ENCODE measurements at places on chromosomes 13 and 19.

- no peak for DNase-seq
These were observed 22.7 kb downstream of the MYO9B start for GRCh38 chr19:17098326-17098725.

- DNase-seq, result no peak
These were observed 432.3 kb downstream of the RFC3 start for GRCh38 chr13:34250151-34250670.

DNA sequence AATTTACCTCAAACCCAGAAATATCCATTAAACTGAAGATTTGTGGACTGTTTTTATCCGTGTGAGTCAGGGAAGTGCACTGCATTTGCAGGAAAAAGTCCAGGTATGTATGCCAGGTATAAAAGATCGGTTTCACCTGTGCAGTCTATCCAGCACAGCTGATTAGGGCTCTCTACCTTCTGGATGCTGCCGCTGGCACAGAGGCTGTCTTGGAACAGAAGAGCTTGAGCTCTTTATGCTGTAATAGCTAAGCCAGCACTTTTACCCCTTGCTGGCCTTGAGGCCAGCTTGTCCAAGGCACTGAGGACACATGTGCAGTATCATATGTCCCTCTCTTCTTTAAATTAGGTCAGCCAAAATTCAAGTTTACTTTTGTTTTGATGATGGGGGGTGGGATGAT is 851.0 kb downstream of the DIAPH3 start:
- no peak for DNase-seq

GRCh38 chr13:49046002-49046401 is 70.3 kb downstream of the FNDC3A start:
- DNase-seq, result no peak

- DNase-seq, result no peak
These were observed 129.1 kb downstream of the TNFRSF19 start for GRCh38 chr13:23699271-23699670.

GRCh38 chr19:51359294-51359693 is 6.9 kb downstream of the ETFB start:
- no peak for DNase-seq

GRCh38 chr19:6378041-6378440 is 2.3 kb upstream of the PSPN start:
- no peak for DNase-seq

DNA sequence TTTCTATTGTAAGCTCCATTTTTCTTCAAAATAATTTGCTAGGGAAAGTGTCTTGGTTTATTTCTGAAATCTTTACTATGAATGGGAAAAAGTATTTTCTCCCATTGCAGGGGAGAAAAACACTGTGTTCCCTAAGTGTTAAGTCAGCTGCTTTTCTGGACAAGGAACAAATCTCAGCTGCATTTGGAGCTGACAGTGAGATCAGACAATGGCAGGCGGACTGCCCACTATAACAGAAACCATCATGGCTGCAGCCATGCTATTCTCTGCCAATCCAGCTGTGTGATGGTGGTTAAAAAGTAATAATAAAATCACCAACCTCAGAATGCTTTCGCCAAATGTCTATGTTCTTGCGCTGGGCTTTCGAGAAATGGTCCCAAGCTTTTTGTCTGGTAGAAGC is 302.7 kb downstream of the DNAJC15 start:
- DNase-seq, result no peak

GRCh38 chr19:39824143-39825092 is 9.5 kb downstream of the DYRK1B start:
- DNase-seq, result peak; percentile 68

- DNase-seq, result no peak
These were observed 216.6 kb upstream of the SLC10A2 start for GRCh38 chr13:103282571-103283450.

DNA sequence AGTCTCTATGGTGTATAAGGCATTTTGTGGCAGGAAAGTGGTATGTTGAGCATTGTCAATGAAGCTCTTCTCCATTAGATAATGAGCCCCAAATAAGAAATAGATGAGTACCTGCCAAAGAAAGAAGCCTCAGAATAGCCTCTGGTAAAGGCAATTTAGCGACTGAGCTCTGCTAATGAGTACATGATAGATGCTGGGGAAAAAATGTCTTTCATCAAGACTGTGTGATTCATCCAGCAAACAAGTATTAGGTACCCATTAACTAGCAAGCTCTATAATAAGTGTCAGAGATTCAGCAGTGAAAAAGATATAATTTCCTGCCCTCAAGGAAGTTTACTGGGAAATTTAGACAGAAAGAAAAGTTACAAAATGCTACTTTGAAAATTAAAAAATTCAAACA is 294.6 kb downstream of the ITGBL1 start:
- no peak for DNase-seq

- DNase-seq, result no peak
These were observed 21.0 kb upstream of the CBY2 start for GRCh38 chr13:45681113-45681512.

GRCh38 chr19:41363371-41363752 is 587 bp downstream of the B9D2 start:
- no peak for DNase-seq

DNA sequence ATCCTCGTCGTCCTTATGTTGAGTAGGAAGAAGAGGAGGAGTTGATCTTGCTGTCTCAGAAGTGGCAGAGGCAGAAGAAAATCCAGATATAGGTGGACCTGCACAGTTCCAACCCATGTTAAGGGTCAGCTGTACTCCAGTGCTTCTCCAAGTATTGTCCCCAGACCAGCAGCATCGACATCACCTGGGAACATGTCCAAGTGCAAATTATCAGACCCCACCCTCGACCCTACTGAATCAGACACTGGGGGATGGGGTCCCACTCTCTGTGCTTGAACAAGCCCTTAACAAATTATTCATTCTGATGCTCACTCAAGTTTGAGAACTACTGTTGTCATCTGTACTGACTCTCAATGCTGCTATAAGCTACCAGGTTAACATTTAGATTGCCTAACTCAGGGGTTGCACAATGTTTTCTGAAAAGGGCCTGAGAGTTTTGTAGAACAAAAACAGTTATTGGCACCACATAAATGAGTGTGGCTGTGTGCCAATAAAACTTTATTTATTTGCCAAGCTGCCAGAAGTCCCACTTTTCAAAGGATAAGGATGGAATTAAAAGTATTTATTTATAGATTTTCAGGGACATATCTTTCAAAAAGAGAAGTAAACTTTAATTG is 226.7 kb upstream of the IPO5 start:
- no peak for DNase-seq

DNA sequence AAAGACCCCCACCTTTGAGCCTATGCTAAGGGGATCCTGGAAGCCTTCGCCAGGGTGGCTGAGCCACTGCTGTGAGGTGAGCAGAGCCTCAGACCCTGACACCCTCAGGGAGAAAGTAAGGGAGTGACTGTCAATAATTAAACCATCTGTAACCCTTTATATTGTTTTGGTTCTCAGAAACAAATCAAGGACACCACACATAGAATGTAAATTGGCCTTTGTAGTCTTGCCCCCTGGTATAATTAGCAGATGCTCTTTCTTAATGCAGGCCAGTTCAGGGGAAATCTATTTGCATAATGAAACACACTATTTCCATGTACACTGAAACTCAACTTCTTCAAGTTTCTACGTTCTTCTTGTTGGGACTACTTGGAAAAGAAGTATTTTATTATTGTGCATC is 127.7 kb upstream of the EDNRB start:
- no peak for DNase-seq

DNA sequence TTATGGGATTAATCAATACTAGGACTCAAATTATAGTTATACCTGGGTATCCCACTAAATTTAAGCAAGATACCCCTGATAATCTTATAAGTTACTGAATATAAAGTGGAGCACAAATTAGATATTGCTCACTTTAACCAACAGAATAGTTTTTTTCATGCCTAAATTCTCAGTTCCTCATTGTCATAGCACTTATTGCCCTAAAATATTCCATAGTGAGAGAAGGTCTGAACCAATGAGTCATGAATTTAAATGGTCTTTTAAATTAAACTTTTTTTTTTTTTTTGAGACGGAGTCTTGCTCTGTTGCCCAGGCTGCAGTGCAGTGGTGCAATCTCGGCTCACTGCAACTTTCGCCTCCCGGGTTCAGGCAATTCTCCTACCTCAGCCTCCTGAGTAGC is 42.4 kb downstream of the ZNF136 start:
- no peak for DNase-seq

DNA sequence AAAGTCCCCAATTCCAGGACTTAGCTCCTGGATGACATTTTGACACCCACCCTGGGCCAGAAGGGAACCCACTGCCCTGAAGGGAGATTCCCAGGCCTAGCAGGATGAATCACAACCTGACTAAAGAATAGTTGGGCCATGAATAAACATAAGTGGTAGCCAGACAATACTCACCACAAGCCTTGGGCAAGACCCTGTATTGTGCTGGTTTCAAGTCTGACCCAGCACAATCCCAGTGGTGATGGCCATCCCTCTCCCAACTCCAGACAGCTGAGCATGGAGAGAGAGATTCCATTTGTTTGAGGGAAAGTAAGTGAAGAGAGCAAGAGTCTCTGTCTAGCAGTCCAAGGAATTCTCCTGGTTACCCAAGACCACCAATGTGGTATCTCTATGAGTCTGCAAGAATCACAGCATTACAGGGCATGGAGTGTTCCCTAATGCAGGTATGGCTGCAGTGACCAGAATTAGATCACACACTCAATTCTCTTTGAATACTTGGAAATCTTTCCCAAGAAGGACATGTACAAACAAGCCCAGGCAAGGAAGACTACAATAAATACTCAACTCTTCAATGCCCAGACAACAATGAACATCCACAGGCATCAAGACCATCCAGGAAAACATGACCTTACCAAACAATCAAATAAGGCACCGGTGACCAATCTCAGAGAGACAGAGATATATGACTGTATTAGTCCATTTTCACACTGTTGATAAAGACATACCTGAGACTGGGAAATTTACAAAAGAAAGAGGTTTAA is 158.0 kb downstream of the VWA8 start:
- DNase-seq, result no peak

DNA sequence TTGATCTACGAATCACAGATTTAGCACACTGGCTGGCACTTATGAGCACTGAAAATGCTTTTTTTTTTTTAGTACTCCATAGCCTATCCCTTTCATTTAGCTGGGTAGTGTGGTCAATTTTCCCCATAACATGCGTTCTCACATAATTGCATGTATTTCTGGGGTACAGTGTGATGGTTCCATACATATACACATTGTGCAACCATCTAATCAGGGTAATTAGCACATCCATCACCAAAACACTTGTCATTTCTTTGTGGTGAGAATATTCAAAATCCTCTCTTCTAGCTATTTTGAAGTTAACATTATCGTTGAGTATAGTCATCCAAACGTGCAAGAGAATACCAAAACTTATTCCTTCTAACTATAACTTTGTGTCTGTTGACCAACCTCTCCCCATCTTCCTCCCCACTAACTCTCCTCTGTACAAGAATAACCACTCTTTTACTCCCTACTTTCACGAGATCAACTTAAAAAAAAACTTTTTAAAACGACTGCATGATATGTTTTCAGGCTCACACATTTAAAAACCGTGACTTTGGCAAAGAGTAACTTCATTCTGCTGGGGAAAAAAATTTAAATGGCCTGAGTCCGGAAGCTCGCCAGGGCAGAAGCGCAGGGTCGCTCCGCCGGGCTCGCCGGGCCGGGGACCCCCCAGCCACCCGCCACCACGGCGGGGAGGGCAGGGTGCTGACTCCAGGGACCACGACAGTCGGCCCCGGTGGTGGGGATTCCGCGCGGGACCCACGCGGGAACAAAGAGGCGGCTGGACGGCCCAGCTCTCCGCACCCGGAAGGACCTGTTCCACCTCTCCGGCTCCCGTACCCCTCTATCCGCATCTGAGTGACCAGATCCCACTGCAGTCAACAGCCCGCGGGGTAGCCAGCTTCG is 868 bp upstream of the UBAC2 start:
- DNase-seq, result no peak

DNA sequence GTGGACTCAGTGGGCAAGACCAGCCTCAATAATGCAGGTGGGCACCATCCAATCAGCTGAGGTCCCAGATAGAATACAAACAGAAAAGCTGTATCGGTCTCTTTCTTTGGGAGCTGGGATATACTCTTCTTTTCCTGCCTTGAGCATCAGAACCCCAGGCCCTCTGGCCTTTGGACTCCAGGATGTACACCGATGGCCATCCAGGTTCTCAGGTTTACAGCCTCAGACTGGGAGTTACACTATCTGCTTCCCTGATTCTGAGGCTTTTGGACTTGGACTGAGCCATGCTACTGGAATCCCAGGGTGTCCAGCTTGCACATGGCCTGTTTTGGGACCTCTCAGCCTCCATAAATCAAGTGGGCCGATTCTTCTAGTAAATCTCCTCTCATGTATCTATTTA is 27.6 kb upstream of the USP12 start:
- no peak for DNase-seq

- no peak for DNase-seq
These were observed 291.1 kb downstream of the LMO7 start for GRCh38 chr13:75927183-75927669.

DNA sequence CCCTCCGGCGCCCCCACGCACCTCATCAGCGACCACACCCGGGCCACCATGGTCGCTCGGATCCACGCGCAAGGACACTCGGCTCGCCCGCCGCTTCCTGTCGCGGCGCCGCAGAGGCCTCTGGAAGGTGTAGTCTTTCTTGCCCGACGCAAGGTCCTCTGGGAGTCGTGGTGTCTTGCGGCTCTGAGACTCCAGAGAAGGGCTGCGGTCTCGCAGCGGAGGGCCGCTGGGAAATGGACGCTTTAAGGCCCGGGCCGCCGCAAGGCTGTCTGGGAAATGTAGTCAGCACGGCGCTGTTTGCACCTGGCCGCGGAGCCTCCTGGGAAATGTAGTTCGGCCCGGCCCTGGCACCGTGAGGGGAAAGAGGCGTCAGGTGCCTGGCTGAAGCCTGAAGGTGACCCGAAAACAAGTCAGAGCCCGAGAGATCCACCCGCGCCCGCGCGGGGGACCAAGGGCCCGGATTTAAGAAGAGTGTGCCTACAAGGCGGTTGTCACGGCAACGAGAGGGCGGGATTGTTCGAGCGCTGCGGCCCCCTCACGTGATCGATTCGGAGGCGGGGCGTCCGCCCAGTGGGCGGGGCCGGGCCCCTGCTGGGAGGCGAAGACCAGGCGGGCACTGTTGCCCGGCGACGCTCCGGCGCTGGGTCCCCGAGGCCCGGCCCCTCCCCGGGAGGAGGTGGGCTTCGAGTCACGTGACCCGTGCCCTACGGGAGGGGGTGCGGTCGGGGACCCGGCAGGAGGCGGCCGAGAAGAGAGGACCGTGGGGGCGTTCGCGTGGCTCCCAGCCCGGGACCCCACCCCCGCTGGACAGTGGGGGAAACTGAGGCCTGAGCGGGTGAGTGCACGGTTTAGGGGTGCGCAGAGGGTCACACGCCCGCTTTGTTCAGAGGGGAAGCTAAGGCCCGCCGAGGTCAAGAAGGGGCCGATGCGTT is at the start of the genes HSD11B1L and MICOS13:
Gene HSD11B1L, plus strand, starts transcription at position 591 of the 932 bp plus-strand sequence. CDS start 3,806 bp downstream, outside the sequence.
Gene MICOS13, minus strand, starts transcription at position 80 of the 932 bp plus-strand sequence. Its CDS starts 30 bp downstream, at position 50.
- peak; percentile 98 for DNase-seq

DNA sequence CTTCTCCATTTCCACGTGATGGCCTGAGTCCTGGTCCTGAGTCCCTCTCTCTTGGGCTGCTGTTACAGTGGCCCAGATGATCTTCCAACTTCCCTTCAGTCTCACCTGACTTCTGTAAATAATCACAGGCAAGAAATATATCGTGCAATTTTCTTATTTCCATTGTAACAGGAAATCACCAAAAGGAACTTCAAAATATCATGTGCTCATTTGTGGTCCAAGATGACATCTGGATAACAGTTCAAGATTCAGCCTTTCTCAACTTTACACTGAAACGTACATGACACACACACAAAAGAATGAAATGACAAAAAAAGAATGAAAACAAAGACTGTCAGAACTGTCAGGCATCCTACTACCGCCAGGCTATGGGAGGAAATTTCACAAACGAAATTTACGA is 22.0 kb upstream of the RAP2A start:
- no peak for DNase-seq

Measured in stimulated activated CD4-positive, alpha-beta T cell treated with anti-CD3 and anti-CD28 coated beads, Interleukin-1b, Interleukin-23, amount 100 ng/mL, for 4 hours (primary cell).